ENCODE measurements at places on chromosomes 5 and 9.
A peak's percentile ranks its signal among the peaks of the same experiment; 100 is the strongest.

DNA sequence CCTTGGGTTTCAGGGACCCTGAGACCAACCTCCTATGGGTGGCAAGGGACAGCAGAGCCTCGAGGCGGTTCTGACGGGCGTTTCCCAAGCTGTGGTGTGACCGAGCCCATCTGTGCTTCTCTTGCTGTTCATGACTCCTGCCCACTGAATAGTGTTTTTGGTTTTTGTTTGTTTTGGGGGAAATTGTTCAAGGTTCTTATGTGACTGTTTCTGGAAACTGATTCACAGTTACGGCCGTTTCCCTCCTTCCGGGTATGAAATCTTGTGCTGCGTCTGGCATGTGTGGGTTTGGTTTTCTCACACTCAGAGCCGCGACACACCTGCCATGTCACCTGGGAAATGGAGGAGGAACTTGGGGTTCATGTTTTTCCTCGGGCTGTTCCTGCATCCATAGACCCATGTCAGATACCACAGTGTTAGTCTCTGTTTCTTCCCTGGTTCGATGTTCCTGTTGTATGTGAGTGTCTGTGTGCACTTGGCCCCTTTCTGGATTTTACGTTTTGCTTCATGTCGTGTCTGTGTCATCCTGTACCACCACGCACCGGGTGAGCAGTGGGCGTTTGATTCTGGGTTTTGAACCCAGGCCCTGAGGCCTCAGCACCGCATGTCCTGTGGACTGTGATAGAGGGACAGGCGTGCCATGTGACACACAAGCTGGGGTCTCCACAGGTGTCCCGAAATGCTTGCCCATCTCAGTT lies 28.8 kb downstream of the FBXW5 start:
- no peak for DNase-seq

DNA sequence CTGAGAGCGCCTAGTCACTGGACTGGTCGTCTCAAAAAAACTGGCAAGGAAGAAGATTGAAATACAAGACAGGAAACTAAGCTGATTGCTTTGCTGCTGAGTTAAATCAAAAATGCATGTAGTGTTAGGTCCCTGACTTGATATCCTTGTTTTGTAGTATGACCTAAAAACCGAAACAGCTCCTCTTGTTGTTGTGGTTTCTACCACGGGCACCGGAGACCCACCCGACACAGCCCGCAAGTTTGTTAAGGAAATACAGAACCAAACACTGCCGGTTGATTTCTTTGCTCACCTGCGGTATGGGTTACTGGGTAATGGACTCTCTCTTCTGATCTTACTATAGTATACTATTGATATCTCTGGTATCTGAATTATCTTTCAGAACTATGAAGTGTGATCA lies 4.3 kb downstream of the MTRR start:
- DNase-seq = peak; percentile 31

GRCh38 chr5:14685757-14686156 lies 21.2 kb downstream of the OTULIN start:
- peak; percentile 36 for DNase-seq

GRCh38 chr9:91190062-91190461 lies 171.7 kb downstream of the AUH start:
- no peak for DNase-seq

DNA sequence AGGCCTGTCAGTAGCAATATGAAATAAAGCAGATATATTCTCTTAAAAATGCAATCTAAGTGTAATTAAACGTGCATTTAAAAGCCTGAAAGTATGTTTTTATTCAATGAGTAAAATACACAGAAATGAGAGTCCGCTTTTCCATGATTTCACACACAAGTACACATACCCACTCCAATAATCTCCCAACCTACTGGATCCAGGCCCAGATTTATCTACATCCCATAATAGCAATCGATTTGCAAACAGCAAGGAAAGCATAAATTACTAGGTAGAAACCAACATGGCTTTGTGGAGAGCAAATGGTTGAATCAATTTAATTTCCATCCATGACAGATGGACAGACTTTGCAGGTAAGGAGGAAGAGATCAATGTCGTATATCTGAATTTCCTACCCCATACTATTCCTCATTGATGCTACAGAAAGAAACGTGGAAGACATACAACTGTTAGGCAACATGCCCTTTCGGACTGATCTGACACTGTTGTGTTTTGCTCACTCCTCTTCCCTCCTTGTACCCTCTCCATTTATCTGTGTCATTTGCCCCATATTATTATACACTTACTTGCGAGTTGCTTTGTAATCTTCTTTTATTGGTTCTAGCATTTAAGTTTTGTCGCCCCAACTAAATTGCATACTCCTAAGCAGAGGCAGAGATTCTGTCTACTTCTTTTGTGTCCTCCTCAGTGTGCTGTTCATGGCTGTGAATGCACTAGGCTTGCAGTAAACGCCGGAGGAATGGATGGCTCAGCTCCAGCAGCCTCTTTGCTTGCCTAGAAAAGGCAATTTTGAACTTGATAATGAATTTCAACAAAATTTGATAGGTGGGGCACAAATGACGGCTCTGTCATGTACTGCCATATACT lies 133.6 kb downstream of the NFIB start:
- DNase-seq = no peak

DNA sequence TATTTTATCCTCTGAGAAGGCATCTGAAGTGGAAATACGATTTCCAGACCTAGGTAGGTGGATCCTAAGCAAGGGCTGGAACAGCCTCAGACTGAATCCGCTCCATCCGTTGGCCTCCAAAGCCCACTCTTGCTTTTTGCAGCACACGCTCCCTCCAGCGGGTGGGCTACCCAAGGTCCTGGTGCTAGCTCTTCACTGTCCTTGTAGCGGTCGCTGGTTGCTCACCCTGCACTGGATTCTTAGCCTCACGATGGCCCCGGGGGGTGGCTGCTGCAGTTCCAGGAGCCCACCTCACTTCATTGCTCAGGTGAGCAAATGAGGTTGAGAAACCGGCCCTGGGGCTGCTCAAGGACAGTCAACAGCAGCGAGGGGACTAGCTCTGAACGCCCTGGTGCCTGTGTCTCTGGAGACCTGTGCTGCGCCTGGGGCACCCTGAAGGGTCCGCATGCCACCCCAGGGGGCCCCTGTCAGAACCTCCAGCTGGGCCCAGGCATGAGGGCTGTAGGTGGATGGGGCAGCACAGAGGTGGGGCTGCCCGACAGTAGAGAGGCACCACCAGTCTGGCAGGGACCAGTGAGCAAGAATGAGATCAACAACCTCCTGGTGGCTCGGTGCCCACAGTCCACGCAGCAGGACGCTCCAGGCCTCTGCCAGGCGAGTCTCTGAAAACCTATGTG lies 4.3 kb downstream of the MGAT4B start:
- no peak for DNase-seq

GRCh38 chr5:1447671-1448361 lies 2.6 kb upstream of the SLC6A3 start:
- peak; percentile 30 for DNase-seq

DNA sequence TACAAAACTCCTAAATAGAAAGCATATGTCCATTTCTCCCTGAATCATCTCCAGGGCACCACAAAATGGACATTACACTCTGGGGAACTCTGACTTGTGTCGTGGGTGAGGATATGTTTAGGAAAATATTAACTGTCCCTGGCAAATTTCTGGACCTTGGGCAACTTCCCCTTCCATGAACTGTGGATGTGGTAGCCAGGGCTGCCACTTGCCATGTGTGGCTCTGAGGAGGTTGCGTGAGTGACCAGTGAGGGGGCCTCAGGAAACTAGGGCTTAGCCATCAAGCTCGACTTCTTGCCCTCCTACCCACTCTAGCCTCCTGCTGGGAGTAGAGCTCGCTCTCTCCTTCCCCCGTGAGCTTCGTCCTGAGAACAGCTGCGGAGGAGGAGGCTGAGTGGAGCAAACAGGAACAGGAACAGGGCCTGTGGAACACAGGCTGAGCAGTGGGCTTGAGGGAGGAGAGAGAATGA lies 13.8 kb upstream of the STC2 start:
- no peak for DNase-seq

DNA sequence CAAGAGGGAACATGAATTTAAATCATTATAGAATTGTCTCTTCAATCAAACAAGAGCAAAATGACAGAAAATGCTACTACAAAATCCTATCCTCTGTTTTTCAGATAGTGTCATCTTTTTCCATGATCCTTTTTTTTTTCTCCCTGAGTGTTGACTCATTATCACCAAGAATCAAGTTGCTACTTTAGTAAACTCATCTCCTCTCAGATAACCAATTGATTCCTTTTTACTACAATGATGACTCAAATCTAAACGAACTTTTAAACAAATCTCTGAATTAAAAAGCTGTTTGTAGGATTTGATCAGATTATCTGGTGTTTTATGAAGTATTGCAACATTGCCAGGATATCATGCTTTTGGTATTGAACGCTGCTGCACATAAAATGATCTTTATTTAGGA lies 23.9 kb upstream of the IL7R start:
- no peak for DNase-seq

GRCh38 chr9:34203992-34204635 lies 25.3 kb downstream of the UBAP1 start:
- DNase-seq = no peak

GRCh38 chr5:81750308-81751008 lies 439 bp downstream of the SSBP2 start:
- peak; percentile 17 for DNase-seq

- no peak for DNase-seq
Measured at GRCh38 chr5:35061211-35061770, 13.5 kb upstream of the AGXT2 start.

GRCh38 chr5:171415115-171415730 lies 4.2 kb upstream of the FGF18 start:
- DNase-seq = no peak

GRCh38 chr5:161047024-161047423 lies 195.0 kb upstream of the ATP10B start:
- DNase-seq = no peak

GRCh38 chr9:137899551-137900360 lies 22.2 kb downstream of the CACNA1B start:
- DNase-seq = no peak

DNA sequence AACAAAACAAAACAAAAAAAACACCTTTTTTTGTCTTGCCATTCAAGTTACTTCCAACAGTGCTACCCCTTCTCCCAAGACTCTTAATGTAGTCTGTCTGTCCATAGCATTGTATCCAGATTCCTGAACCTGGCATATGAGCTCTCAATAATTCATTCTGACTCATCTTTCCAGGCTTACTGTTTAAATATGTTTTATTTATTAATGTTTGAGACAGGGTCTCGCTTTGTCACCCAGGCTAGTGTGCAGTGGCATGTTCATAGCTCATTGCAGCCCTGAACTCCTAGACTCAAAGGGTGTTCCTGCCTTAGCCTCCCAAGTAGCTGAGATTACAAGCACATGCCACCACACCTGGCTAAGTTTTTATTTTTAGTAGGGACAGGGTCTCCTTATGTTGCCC lies 208.0 kb upstream of the DMRT1 start:
- DNase-seq = no peak

DNA sequence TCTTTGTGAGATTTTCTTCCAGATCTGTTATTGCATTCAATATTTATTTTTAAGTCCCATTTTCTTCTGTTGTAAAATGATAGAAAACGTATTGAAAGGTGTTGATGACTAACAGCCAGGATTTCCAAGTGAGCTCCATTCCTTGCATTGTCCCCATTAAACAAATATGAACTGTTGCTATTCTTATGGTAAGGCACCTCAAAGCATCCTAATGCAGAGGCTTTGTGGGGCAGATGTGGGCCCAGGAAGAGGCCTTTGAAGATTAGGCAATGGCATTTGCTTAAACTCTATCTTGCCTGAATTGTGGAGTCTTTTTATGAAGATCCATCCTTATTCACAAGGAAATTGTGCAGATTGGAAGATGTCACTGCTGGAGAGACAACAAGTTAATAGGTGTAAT lies 38.9 kb downstream of the NTRK2 start:
- DNase-seq = no peak

- no peak for DNase-seq
Measured at GRCh38 chr5:147920420-147921030, 14.2 kb upstream of the C5orf46 start.

DNA sequence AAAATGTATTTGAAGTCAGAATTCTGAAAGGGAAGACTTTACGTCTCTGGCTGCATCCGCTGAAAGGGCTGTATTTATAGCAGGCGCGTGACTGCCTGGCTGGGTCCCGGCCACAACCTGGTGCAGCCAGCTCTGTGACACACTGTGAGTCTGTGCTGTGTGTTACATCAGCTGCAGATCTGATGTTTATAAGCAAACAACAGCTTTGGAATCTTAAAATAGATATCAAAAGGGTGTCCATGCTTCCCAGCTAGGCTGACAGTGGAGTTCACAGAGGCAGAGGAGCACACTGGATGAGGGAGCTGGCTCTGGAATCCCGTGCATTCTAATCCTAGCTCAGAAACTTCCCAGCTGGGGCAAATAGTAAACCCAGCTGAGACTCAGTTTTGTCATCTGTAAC lies 433.4 kb upstream of the BRINP1 start:
- DNase-seq = no peak

DNA sequence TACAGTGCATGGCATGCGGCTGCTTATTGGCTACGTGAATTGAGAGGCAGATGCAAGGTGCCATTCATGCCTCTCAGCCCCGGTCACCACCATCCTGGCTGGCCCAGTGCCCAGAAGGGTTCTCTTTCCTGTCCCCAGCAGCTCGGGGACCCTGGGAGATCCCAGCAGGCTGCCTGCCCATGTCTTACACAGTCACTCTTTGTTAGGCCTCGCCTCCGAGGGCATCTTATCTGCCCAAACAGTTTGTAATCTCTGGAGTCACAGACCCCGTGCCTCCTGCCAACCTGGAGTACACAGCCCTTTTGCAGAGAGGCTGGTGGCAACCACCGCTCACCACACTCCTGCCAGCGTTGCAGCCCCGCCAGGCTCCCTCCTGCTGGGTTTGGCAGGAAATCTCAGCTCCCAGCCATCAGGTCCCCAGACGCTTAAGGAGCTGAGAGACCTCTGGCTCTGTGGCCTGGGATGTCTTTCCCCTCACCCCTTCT lies 7.0 kb upstream of the AK1 start:
- no peak for DNase-seq

GRCh38 chr5:109714592-109714991 lies 24.9 kb downstream of the MAN2A1 start:
- DNase-seq = no peak

- DNase-seq = no peak
Measured at GRCh38 chr5:39024884-39025283, 49.3 kb downstream of the RICTOR start.

DNA sequence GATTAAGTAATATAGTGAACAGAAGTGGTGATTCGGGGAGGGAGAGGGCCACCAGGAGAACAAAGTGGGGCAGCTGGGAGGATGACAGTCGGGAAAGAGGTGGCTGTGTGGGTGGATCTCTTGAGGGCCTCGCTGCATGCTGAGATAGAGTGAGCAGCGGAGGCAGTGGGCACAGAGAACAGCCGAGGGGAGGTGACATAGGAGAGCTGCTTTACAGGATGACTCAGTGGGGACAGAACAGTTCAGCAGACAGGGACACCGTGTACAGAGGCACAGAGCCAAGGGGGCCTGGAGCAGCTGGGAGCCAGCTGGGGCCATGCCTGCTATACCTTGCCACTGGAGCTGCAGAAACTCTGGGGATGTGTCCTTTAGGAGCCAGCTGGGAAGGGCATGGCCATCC lies 273.9 kb downstream of the GADD45G start:
- no peak for DNase-seq

DNA sequence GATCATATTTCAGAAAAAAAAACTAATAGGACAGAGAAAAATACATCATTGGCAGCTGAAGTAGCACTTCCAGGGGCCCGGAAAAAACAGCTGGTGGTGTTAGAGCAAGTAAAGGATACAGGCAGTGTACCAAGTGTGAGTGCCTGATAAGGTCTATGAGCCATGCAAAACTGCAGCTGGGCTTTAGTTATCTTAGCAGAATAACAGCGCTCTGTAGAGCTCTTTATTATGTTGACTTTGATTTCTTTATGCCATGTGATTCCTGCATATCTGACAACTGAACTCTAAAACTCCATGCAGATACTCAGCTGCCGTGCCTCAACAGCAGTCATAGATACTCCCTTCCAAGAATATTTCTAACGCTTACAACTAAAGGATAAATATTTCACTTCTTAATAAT lies 119.5 kb downstream of the CAAP1 start:
- no peak for DNase-seq
